ENCODE measurements at places on chromosomes 7 and 10.
A peak's percentile ranks its signal among the peaks of the same experiment; 100 is the strongest.

DNA sequence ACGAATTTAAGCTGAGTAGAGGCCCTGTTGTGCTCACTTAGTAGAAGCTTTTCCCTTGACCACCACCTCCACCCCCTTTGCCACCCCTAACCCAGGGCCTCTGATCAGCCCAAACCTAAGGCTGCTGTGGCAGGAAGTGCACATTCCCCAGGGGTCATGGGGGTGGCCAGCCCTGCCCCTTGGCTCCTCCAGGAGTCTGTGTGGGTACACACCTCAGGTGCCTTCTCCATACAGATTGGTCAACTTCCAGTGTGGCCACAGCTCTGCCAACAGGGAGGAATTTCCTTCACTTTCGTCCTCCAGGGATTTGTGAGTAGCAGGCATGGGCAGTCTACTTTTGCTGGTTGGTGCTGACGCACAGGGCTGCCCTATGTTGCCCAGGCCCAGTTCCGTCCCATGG, 249.9 kb upstream of the ZNF32 start:
- no peak for DNase-seq

GRCh38 chr10:111338805-111339204, 262.0 kb downstream of the ADRA2A start:
- DNase-seq: no peak

- DNase-seq: no peak
These were observed 109.7 kb downstream of the HIP1 start for GRCh38 chr7:75629044-75629443.

DNA sequence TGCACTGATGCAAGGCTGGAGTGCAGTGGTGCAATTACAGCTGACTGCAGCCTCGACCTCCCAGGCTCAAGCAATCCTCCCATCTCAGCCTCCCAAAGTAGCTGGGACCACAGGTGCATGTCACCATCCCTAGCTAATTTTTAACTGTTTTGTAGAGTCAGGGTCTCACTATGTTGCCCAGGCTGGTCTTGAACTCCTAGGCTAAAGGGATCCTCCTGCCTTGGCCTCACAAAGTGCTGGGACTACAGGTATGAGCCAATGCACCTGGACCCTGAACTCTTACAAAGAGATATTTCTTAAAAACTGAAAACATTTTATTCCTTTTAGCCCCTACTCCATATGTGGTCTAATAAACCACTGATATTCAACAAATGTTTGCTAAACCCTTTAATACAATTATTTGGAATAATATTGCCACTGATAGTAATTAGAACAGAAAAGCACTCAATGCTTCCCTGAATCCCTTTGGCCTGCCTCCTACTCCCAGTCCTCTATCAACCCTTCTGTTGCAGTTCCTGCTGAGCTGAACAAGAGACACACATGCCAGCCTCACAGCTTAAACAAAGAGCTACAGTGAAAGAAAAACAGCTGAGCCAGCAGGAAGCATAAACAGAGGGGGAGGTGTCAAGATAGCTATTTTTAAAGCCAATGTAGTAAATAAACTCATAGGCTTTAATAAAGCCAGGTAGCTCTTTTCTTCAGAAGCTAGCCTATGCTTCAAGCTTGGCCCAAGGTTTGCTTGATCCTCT, 7.0 kb upstream of the GNAI1 start:
- DNase-seq: peak; percentile 23

GRCh38 chr10:29250066-29250465, 38.8 kb upstream of the LYZL1 start:
- no peak for DNase-seq

GRCh38 chr10:89959433-89960110, 258.2 kb downstream of the KIF20B start:
- no peak for DNase-seq

DNA sequence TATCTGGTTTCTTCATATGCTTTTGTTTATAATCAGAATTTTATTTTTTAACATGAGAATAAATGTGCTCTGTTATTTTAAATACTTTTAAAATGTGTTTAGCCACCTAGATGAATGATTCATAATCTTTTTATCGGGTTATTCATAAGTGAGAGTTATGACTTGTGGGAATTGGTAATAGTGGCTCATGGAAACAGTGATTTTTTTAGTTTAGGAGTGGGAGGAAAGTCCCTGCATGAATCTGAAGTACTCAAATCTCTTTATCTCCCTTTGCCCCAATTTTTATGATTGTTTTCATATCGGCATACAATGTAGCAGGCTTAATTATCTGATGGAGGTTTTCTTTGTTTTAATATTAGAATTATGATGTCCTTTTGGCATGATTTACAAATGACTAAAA, 42.9 kb downstream of the TAX1BP1 start:
- DNase-seq: no peak

DNA sequence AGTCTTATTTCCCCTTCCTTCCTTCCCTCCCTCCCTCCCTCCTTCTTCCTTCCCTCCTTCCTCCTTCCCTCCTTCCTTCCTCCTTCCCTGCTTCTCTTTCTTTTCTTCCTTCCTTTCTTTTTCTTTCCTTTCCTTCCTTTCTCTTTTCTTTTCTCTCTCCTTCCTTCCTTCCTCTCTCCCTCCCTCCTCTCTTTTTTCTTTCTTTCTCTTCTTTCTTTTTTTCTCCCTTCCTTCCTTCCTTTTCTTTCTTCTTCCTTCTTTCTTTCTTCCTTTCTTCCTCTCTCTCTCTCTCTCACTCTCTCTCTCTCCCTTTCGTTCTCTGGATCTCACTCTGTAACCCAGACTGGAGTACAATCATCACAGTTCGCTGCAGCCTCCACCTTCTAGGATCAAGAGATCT, 6.2 kb downstream of the TMEM130 start:
- no peak for DNase-seq

- DNase-seq: no peak
These were observed 553.0 kb downstream of the GRM8 start for GRCh38 chr7:126699707-126700106.

DNA sequence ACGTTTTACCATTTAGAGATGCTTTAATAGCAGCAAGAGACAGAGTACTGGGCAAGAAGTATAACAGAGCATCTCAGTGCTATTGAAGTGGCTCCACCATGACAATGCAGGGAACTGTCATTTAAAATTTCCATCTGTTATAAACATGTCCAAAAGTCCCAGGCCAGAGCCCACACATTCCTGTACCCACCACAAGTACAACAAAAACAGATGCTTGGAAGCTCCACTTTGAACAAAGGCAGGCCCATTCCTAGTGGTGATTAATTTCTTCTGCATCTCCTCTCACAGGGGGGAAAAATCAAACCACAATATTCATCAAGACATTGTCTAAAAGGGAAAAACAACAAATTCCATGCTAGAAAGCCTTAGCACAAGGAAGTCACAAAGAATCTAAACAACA, 627.9 kb downstream of the PARD3 start:
- DNase-seq: no peak

GRCh38 chr7:135326636-135327280, 93.1 kb downstream of the STRA8 start:
- peak; percentile 23 for DNase-seq

GRCh38 chr7:55174856-55175255, 156.0 kb downstream of the EGFR start:
- DNase-seq: no peak

DNA sequence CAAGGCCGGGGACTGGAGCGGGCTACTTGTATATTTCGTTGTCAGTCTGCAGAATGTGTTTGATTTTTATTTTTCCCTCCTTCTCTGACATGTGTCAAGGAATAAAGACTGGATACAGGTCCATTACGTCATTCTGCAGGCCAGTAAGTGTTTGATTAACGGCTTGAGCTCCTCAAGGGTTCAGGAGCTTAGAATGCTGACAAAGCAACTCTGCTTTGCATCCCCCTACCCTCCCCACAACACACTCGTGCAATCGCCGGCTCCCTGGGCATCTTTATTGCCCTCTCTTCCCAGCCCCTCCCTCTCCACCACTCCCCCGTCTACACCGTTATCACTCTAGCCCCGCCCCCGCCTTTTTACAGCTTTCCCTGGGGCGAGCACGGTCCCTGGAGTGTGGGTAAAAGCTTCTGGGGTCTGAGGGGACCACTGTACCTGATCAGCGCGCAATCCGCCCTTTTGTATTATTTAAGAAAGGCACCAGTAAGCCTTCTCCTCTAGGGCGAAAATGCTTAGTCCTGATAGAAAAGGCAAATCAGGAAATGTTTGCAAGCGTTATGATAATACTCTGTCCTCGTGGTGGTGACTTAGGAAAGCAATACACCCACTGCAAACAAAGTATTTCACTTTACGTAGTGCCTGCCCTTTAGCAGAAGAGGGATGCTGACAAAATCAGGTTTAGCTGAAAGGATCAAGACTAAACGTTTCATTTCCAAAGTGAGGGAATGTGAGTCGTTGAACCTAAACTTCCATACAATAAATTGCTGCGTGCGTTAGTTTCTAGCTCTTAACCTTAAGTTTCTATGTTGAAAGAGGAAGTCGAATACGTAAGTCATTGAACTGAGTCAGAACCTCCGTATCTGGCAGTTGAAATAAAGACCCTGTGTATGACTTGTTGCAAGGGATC, 1.4 kb upstream of the CREB5 start:
- DNase-seq: no peak

DNA sequence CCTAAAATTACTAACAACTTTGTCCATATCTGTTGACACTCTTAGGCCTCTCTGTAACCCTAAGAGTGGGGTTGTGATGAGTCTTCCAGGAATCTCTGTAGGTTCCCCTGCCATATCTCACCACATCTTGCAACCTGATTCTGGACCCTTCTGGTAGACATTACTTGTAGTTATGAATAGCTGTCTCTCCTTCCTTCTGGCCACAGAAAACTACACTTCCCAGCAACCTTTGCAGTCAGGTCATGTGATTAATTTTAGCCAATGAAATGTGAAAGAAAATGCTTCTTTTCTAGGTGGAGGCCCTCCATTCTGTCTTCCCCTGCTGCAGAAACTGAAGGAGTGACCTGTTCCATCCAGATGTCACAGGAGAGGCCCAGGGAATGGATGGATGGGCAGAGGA, 147.6 kb upstream of the AOAH start:
- no peak for DNase-seq

- DNase-seq: no peak
These were observed 21.5 kb downstream of the GPRIN2 start for GRCh38 chr10:46534828-46535524.

GRCh38 chr7:108109221-108109908, 20.8 kb downstream of the LAMB4 start:
- DNase-seq: peak; percentile 60

DNA sequence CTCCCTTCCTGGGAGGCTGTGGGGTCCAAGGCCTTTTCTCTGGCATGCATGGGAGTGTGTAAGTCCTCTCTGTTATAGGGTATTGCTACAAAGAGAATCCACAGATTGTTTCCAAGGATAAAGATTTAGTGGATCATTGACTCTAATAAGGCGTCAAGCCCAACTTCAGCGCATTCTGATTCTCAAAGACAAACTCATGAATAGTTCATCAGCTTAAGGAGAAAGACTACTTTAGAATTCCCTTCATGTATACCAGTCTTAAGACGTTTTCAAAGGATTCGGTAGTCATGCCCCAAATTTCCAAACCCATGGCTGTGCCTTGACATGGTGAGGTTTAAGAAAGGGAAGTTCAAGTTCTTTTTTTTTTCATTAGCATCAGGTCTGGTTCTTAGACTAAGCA, 46.6 kb upstream of the ABLIM1 start:
- no peak for DNase-seq

DNA sequence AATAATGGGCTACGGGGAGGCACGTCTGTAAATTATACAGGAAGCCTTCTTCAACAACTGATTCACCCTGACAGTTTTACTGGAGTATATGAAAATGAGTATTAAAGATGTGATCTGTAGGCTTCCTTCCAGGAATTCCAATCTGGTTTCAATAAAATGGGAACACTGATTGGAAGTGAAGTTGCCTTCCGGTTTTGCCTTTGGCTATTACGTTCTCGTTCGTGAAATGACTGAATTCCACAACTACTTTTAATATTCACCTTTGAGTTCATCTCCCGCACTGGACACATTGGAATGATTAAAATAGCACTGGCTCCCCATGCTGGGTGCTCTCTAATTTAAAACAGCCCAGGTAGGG, 350.1 kb upstream of the MKI67 start:
- DNase-seq: no peak

DNA sequence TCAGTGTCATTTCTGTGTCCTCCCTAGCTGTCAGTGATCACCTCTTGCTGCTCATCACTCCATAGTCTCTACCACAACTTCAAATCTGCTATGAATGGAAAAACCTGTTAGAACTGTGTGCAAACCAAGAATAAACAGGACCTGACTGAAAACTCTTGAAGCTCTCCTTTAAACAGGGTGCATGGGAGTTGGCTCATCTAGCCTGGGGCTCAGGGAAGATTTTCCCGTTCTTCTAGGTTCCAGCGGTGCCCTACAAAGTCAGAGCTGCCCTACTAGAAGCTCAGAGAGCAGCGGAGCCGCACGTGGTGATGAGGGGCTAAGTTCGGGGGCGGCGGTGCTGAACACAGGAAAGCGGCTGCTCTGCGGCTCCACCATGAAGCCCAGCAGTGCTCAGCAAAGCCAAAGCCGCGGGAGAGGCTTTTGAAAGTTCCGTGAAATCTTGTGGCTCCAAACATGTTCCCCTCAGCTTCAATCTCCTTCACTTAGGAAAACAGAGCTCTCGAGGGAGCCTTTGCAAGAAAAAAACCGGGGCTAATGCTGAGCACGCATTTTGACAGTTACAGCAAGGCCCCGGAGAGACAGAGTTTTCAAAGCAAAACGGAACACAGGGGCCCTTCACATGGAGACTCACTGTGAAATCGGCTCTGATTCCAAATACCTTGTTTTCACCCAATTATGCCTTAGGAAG, 30.5 kb downstream of the RGS10 start:
- DNase-seq: no peak

GRCh38 chr7:129091484-129092002, 36.6 kb upstream of the TNPO3 start:
- peak; percentile 80 for DNase-seq

GRCh38 chr7:140039066-140039465, 23.7 kb downstream of the PARP12 start:
- no peak for DNase-seq

GRCh38 chr7:145928937-145929336, 187.7 kb upstream of the CNTNAP2 start:
- DNase-seq: no peak

GRCh38 chr7:155276800-155277375, 20.8 kb upstream of the INSIG1 start:
- DNase-seq: no peak

GRCh38 chr7:155521743-155522398, 24.5 kb downstream of the CNPY1 start:
- DNase-seq: no peak

DNA sequence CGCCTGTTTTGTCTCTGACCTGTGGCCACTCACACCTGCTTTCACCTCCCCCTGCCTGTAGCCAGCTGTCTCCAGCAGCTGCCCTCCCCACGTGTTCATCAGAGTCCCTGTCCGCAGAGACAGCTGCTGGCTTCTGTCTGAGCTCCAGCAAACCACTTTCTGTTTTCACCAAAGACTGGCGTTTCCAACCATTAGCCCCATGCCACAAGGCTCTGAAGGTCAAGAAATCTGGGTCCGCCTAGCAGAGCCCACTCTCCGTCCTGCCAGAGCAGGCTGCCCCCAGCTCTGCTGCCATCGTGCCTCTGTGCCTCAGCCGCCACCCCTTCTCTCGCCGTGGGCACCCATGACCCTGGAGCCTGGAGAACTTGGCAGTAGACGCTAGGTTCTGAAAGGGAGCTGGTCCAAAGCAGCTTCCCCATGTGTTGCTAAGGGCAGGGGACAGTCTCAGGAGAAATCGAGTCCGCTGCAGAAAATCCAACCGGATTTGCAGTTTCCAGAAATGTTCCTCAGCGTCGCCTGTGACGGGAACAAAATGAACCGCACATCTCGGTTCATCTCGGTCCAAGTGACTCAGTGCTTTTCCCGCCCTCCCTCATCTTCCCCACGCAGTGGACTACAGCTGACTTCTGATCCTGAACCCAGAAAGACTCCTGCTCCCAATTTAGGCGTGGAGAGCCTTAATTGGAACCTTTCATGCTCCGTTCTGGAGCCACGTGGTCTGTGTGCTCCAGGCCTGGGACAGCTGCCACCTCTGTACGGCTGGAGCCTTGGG, 28.0 kb downstream of the TMEM120A start:
- no peak for DNase-seq
